ENCODE measurements at places on chromosomes 12 and 14.

DNA sequence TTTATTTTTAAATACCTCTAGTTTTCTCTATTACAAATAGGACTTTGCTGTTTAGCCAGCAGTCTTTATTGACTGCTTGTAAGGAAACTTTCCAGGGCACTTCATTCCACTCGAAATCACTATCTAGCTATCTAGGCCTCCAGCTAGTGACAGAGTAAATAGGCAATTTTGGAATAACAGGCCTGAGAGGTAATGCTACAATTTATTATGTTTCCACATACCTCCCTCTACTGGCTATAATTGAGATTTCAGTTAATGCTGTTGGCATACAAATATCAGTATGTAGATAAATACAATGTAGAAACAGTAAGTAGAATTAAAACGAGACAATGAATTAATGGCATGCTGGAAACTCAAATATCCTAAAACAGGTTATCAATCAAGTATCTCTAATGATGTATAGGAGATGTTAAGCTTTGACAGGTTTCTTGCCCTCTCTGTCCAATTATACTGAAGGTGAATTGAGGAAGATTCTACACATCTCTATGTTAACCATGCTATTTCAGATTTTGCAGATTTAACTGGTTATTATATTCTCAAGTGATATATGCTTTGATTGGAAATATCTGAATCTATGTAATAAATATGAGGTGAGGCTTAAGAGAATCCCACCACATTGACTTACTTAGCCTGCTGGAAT is 7.2 kb downstream of the DTD2 start:
- DNase-seq, result peak; percentile 42

GRCh38 chr12:46265102-46265501 is 3.7 kb downstream of the SLC38A1 start:
- DNase-seq, result no peak

DNA sequence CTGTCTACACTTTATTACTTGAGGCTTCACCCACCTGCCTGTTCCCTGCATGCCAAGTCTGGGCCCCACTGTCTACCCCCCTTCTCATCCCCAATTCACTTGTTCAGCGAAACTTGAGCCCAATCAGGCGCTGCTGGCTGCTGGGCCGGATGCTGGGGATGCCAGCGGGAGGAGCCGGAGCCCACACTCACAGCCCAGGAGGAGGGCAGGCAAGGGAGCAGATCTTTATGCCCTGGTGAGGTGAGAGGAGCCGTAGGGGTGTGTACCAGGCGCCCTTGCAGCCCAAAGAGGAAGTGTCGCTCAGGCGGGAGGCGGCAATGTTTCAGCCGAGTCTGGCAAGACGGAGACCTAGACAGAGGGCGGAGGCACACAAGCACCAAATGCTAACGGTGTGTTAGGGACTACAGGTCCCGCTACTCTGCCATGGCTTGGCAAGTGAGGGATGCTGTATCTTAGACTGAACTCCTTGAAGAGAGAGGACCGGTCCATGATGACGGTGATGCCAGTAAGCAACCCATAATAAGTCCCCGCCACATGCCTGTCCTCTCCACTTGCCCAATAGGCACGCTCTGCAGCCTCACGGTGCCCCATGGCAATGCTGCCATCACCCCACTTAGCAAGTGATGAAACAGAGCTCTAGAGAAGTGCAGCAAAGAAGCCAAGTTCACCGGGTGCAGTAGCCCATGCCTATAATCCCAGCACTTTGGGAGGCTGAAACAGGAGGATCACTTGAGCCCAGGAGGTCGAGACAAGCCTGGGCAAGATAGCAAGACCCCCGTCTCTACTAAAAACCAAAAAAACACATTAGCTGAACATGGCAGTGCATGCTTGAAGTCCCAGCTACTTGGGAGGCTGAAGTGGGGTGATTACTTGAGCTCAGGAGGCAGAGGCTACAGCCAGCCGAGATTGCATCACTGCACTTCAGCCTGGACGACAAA is 41.6 kb downstream of the LRRC74A start:
- peak; percentile 19 for DNase-seq

- DNase-seq, result peak; percentile 99
Observed at GRCh38 chr14:63642229-63642611, 549 bp upstream of the WDR89 start.

DNA sequence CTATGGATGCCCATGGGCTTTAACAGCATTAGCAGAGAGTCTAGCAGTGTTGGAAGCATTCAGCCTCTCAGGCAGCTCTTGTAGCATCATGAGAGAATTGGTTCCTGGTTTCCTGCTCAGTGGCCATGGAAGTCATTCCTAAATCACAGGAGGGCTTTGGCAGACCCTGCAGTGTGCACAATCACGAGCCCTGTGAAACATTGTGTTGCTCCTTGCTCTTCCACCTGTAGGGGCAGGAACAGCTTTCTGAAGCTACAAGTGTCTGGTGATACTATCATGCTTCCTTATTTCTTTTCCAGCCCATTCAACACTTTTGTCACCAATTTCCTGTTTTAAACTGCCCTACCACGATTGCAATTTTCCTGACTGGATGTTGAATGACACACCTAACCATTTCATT is 402.2 kb upstream of the USP15 start:
- DNase-seq, result no peak

DNA sequence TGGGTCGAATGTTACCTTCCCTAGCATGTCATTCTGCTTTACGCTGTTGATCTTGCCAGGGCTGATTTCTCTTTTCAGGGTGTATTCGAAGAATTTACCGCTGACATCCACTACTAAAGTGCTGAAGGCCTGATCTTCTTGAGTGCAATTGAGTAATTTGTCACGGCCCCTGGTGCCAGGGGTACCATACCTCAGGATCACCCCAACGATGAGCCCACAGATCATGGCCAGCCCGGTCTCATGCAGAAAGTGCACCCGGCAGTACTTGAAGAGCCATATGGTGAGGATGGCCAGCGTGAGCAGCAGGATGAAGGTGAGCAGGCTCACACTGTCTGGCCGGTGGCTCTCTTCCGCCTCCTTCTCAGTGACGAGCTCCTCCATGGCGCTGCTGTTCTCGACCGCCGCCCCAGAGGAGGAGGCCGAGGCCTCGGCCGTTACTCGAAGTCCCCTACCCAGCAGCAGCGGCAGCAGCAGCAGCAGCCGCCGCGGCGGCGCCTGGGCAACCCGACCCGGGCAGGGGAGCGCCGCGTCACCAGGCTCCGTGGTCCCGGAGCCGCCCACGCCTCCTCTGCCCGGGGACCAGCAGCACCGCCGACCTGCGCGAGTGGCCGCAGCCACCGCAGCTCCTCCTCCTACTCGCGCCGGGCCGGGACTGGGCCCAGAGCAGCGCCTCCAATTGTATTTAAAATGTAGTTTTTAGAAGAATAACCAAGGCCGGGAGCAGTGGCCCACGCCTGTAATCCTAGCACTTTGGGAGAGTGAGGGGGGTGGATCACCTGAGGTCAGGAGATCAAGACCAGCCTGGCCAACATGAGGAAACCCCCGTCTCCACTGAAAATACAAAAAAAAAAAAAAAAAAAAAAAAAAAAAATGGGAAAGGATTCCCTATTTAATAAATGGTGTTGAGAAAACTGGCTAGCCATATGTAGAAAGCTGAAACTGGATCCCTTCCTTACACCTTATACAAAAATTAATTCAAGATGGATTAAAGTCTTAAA is 58.5 kb upstream of the TMPO start:
- peak; percentile 57 for DNase-seq

GRCh38 chr12:52018433-52019112 is 11.8 kb downstream of the TAMALIN start:
- DNase-seq, result no peak

GRCh38 chr14:89348722-89349121 is 68.3 kb downstream of the FOXN3 start:
- DNase-seq, result no peak

DNA sequence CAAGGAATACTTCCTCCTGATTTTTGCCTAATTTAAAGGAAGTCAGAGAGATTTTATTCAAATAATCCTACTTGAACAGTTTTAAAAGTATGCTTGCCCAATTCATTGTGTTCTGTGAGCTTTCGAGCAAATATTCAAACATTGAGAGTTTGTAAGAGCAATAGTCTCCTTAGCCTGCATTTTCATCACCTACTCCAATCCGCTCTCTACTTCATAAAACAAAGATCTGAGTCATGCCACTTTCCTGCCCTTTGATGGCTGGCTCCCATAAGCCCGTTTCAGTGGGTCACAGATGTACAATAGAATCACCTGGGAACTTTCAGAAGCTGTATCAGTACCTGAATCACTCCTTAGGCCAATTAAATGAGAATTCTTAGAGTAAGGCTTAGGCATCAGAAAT is 319.2 kb downstream of the PDZRN4 start:
- no peak for DNase-seq

DNA sequence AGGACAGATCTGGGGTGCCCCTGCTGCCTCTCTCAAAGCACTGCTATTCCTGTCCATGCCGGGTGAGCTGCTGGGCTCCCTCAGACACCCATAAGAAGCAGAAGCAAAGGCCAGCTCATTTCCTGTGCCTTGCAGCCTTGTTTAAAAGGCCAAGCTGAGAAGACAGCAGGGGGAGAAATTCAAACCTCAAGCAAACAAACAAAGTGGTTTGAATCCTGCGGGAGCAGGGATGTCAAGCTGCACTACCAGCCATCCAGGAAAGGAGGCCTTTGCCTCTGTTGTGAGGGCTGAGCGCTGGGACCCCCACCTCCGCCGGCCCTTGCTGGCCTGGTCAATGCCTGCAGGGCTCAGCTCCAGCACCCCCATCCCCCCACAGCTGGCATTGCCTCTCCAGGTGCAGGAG is 176.5 kb downstream of the PIWIL1 start:
- DNase-seq, result no peak

DNA sequence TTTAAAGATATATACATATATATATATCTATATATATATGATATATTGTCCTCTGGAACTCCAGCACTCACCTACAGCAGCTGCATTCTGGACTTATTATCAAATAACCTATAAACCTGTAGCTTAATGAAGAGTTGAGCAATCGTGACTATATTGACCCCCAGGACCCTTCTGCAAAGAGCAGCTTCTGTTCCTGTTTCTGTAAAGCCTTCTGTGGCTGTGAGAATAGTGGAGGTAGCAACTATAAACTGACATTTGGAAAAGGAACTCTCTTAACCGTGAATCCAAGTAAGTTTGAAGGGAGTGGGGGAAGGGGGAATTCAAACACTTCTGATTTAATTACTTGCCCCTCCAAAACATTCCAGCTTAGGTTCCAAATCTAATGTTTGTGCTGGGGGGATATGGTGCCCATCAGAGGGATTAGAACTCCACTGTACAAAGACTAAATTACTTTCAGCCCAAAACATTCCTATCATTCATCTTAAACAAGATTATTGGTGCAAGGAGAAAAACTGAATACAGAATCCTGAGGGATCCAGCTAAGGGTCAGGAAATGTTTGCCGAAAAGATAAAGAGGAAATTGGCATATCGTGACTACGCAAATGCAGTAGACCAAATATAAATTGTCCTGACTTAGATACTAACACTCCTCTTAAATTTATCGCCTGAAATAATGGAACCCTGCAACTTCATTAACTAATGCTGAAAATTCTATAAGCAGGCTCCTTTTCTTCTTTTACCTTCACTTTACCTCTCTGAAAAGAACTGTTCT is 106.1 kb downstream of the DAD1 start:
- no peak for DNase-seq

- no peak for DNase-seq
Observed at GRCh38 chr12:27505761-27506160, 18.2 kb upstream of the PPFIBP1 start.

GRCh38 chr14:23306412-23307145 is at the start of gene BCL2L2:
Gene BCL2L2 (plus strand): TSS chr14:23306833. CDS start chr14:23307768, 935 bp downstream.
- peak; percentile 95 for DNase-seq

- DNase-seq, result no peak
Observed at GRCh38 chr12:114163771-114164170, 197.6 kb upstream of the RBM19 start.

DNA sequence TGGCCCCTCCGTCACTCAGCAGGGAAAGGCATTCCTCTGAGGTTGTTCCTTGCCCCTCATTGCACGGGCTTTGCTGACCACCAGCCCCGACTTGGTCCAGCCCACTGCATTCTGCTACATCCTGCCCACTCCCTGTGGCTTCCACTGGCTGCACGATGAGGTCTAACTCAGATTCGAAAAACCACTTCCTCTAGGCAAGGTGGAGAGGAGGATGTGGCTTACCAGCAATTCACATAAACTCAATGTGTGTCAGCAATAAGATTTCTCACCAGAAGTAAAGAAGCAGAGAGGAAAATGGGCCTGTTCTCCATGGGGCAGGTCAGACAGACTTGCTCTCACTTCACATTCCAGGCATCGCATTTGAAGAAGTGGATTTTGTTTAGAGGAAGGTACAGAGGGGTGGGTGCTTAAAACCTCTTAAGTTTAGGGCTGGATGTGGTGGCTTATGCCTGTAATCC is 14.7 kb downstream of the GPR68 start:
- no peak for DNase-seq

DNA sequence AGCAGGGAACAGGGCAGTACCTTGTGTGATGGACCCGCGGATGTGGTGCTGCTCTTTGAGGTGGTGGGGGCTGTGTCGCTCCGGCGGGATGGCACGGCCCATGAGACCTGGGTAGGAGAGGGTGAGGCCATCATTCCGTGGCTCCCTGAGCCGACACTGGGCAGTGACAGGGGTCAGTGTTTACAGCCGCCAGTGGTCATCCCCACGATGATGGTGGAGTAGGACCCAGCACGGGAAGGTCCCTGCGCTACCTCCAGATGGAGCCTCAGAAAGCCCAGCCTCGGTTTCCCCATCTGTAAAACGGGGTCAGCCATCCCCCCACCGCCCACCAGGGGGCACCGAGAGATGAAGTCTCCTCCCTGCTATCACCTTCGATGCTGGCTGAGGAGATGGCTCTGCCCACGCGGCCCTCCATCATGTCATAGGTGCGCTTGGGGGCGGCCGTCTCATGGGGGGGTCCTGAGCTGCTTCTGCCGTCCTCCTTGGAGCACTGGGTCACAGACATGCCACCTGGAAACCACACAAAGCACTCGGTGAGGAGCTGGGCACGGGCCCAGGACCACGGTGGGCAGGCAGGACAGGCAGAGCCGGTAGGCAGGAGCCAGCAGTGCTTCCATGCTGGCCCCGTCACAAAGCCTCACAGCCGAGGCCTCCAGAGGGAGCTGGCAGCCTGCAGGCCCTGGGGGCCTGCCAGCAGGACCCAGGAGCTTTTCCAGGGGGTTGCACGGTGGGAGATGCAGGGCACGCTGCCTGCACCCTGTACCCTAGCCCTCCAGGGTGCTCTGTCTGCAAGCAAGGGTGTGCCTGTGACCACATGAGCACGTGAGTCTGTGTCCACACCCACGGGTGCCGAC is 53.1 kb downstream of the RFLNA start:
- no peak for DNase-seq

- no peak for DNase-seq
Observed at GRCh38 chr12:46485853-46486252, 113.3 kb upstream of the SLC38A2 start.

GRCh38 chr14:99605299-99605961 is 1.4 kb upstream of the CCDC85C start:
- peak; percentile 60 for DNase-seq

- no peak for DNase-seq
Observed at GRCh38 chr12:103020839-103021238, 63.4 kb downstream of the ASCL1 start.

Data from umbilical cord (tissue), 2 donors.